LNCaP clone FGC (cell line): ENCODE measurements at places on chromosomes 2 and 18.

DNA sequence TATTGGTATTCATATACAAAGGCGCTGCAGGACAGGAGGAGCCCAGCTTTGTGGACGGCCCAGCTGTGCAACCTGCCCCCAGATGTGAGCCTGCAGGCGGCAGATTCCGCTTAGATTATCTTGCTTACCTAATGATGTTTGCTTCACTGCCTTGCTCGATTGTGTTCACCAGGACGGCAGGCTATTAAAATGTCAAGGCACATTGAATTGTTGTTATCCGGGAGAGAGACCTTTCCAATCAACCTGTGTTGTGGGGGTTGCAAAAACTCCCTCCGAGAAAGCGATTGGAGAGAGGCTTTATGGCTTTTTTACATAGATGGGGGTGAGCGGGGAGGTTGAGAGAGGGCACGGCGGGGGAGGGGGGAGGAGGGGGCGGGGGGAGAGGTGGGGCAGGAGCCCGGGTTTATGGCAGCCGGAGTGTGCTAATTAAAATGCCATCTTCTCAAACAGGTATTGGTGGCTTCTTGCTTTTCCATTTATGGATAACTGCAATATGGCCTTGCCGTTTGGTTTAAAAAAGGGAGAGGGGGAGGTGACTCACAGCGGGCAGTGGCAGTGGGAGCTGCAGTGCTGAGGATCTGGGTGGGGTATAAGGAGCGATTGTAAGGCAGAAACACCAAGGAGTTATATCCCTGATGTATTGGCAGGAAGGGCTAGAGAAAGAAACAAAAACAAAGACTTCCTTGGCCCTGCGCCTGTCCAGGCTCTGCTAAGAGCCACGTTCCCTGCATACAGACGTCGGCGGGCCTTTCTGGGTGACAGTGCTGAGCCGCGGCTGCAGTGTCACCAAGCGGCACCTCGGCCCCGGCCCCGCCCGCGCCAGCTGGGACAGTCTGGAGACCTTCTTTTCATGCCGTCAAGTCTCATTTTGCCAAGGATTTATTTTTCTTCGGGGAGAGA is 97.2 kb downstream of the INSIG2 start:
- no peak for DNase-seq

GRCh38 chr2:106960683-106961161 is 74.8 kb upstream of the ST6GAL2 start:
- DNase-seq, result no peak

DNA sequence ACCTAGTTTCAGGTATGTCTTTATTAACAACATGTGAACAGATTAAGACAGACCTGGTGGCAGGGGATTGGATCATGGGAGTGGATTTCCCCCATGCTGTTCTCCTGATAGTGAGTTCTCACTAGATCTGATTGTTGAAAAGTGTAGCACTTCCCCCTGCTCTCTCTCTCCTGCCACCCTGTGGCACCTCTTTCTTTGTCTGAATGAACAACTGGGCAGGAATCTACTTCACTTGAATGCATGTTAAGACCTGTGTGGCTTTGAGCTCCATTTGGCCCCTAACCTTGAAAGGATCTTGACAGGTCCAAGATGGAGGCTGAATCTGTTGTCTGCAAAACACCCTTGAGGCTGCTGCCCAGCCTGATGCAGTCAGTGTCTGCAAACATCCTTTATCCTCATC is 194.4 kb downstream of the RNF144A start:
- no peak for DNase-seq

DNA sequence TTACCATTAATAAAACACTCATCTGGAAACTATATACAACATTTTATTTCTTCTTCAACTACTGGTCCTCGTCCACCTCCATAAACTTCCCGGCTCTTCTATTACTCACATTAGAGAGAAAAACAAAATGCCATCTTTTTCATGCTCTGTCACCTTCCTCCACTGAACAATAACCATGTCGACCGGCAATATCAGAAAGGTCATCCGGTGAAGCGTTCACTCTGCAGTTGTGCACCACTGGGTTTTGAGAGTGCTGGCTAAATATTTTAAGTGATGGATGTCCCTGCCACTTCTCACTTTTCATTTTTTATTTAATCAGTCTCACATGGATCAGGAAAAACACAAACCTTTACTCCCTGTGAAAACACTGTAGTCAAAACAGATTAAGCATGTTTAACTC is 48.2 kb downstream of the SPP2 start:
- DNase-seq, result no peak

DNA sequence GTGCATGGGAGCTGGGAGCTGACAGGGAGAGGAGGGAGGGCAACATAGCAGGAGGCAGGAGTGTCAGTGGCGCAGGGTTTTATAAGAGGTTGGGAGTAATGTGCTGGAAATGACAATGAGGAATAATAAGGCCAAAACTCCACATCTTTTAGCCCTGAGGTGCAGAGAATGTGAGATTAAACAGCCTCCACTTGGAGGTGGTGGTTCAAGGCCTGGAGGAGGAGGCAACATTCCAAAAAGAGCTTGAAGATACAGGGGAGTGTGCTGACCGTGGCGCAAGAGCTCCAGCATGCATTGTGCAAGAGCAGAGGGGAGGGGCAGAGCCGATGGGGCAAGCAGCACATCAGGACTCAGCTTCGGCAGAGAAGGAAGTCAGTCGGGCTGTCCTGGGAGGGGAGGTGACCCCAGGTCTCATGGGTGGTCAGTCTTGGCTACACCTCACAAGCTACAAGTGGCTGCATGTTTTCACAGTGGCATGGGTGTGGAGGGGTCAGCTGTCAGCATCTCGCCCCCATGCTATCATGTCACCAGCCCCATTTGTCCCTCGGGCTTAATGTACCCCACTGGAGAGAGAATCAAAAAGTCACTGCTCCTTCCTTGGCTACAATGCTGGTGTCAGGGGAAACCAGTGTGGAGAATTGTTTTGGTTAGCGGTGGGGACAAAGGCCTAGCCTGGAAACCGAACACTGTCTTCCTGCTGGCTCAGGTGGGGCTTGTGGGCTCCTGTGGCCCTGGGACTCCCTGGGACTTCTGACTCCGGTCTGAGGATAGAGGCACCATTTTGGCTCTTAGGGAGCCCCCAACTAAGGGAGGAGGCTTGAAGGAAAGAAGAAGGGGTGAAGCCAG is 208.0 kb downstream of the ZFP36L2 start:
- DNase-seq, result no peak

- no peak for DNase-seq
Observed at GRCh38 chr2:230676546-230676945, 36.1 kb upstream of the CAB39 start.

- DNase-seq, result no peak
Observed at GRCh38 chr18:35851286-35851970, 121.1 kb upstream of the RMP24 start.

- no peak for DNase-seq
Observed at GRCh38 chr2:121501554-121501953, 29.1 kb upstream of the RNU4ATAC start.

GRCh38 chr2:120576509-120577474 is 158.9 kb upstream of the GLI2 start:
- no peak for DNase-seq

GRCh38 chr2:173740639-173741038 is 224.5 kb downstream of the SP3 start:
- no peak for DNase-seq

- peak; percentile 77 for DNase-seq
Observed at GRCh38 chr2:142874293-142874814, 3.1 kb upstream of the KYNU start.

GRCh38 chr2:57552885-57553284 is 493.7 kb upstream of the VRK2 start:
- no peak for DNase-seq

GRCh38 chr2:168432565-168433186 is 23.4 kb upstream of the CERS6 start:
- no peak for DNase-seq

DNA sequence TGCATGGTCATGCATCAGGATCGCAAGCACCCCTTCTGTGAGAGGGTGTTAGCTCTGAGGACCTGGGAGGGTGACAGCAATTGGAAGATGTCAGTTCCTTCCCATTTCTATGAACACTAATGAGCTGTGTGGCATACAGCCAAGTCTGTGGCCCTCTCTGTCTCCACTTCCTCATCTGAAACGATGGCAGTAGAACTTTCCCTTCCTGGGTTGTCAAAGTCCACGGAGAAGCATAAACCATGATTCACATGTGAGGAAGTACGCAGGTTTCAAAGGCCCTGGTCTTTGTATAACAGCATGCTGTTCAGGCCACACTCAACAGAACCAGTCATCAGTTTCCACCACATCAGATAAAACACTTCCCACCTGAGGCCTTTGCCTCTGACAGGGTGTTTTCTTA is 167.4 kb upstream of the RAB6C start:
- no peak for DNase-seq

DNA sequence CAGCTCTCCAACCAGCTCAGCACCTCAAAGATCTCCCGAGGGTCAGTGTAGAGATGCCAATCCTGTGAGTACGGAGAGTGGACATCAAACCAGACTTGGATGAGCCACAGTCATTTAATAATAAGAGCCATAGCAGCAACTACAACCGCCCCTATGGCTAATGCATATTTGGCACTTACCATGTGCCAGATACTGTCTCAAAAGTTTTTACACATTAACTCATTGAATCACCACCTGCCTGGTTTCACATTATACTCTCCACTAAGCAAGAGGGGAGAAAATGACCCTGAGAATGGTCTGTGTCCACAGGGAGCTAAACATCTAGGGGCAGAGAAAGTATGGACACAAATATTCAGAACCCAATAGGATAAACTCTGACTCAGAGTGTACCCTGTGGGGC is 2.6 kb downstream of the CNPPD1 start:
- DNase-seq, result no peak

DNA sequence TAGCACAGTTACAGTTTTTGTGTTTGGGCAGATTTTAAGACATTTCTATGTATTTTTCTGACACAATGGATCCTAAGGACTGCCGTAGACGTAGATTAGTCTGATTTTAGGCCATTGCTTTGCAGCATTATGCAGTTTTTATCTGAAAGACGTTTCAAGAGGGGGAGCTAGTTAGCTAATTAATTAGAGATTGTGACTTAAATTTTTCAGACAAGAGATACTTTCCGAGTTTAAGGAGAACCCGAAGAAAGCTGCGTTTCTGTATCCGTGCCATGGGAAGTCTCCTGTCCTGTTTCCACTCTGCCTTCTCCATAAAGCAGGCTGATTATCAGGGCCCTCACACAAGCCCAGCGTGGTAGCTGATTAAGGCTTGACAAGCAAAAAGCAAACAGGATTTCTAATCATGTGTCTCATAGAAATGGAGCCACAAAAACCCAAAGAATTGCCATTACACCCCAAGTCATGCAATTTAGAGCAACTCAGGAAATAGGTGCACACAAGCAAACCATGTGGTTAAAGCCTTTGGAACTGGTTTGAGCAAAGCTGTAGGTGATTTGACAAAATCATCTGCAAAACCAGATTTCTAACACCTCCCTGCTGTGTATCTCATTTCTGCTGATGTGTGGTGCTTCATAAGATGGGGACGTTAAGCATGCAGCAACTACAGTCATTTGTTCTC is 808.1 kb downstream of the RNF144A start:
- no peak for DNase-seq

DNA sequence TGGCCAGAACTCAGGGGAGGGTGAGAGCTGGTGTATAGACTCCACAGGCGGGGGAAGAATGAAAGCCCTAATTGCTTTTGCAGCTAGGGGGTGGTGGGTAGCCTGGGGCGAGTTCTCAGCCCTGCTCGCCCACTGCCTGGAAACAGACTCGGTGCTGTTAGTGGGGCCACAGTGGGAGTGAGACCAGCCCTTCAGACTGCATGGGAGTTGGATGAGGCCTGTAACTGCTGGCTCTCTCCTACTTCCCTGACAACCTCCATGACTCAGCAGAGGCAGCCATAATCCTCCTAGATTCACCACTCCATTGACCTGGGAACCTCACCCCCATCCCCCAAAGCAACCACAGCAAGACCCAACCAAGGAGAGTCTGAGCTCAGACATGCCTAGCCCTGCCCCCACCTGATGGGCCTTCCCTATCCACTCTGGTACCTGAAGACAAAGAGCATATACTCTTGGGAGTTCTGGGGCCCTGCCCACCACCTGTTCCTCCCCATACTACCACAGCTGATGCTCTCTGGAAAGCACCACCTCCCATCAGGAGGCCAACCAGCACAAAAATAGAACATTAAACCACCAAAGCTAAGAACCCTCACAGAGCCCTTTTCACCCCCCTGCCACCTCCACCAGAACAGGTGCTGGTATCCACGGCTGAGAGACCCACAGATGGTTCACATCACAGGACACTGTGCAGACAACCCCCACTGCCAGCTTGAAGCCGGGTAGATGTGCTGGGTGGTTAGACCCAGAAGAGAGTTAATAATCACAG is 226.3 kb downstream of the EIPR1 start:
- no peak for DNase-seq

DNA sequence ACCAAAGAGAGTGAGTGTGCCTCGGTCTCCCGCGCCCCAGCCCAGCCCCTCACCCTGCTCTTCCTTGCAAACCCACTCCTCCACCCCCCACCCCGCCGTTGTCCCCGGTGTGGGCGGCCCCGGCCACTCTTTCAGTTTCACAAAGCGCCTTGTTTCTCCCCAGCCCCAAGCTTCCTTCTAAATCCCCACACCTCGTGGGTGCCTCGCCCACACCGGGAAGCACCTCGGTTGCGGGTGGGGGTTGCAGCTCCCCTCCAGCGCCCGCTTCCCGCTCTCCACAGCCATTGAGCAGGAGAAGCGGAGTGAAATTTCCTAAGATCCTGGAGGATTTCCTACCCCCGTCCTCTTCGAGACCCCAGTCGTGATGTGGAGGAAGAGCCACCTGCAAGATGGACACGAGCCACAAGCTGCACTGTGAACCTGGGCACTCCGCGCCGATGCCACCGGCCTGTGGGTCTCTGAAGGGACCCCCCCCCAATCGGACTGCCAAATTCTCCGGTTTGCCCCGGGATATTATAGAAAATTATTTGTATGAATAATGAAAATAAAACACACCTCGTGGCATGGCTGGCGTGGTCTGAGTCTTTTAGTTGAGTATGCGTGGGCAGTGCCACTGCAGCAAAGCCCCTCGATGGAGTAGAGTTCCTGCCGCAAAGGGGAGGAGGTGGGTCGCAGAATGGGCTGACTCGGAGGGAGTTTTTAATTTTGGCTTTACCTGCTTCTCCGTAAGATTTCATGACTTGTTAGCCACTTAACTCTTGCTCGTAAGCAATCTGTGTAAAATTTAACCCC is 848 bp downstream of the TMSB10 start:
- DNase-seq, result no peak

GRCh38 chr2:218733171-218734021 is 22.8 kb downstream of the TTLL4 start:
- DNase-seq, result no peak

GRCh38 chr2:229660391-229660790 is 54.0 kb downstream of the DNER start:
- no peak for DNase-seq

- no peak for DNase-seq
Observed at GRCh38 chr2:103860016-103860415, 993.9 kb upstream of the POU3F3 start.
